Naive thymus-derived CD4-positive, alpha-beta T cell (primary cell): ENCODE measurements at places on chromosomes 1 and 21. TPM values are rescaled to one million over a fixed set of nuclear protein-coding genes. Genes with fewer than 3 reads are reported as not detected.

- no peak for DNase-seq
Measured at GRCh38 chr1:215923129-215923824, 356.2 kb downstream of the KCTD3 start.

- DNase-seq = no peak
Measured at GRCh38 chr1:34612091-34612827, 142.6 kb upstream of the GJB5 start.

DNA sequence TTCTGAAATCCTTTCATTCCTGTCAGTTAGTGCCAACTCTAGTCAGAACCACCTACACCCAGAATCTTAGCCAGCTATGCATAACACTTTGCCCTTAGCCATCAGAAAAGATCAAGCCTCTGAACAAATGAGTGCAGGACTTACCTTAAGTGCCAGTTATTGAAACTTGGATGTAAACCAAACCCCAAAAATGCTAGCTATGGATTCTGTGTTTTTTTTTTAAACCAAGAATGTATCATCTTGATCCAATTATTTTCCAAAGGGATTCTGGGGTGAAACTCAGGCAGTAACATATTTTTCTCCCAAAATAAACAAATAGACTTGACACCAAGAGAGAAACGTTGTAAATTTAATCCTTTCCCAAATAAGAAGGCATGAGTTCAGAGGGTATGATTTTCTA is 538.6 kb upstream of the ADAMTS5 start:
- no peak for DNase-seq

DNA sequence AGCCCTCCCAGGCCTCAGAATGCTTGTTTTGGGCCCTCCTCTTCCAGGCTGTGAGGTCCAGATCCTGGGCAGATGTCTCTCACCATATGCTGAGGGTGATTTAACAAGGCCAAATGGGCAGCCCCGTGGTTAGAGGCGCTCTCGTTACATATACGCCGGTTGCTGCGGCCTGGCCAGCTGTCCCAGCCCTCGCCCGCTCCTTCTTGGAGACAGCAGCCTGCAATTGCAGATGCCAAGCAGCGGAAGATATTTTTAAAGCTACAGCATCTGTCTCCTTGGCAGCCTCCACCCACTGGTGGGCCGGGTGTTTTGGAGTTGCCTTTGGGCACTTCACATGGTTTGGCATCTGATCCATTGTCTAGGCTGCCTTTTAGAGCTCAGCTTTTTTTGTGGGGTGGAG is 178.8 kb upstream of the NFIA start:
- DNase-seq = no peak

PTPN7 gene
- 101 TPM for total RNA-seq

- DNase-seq = no peak
Measured at GRCh38 chr1:61122389-61122788, 40.0 kb downstream of the NFIA start.

DNA sequence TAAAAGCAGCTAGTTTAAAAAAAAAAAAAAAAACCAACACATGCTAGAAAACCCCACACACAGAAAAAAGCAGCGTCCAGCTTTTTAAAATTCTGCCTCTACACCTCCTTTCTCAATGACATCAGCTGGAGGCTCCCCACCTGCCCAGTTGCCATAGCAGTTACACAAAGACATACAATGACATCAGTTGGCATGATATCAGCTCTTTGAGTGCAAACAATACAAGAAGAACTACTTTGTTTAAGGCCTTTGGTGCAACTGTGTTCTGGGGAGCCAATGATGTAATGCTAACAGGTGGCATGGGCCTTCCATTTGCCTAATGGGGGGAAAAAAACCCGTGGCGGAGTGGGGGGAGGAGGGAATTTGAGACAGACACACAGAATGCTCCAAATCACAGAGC is 32.9 kb downstream of the DUSP10 start:
- DNase-seq = peak; percentile 46

SPATA46 gene
- total RNA-seq = not detected in 2 replicates

CDK18 gene
- total RNA-seq = 3.0 TPM
